ENCODE measurements at places on chromosomes 3 and 15.
A peak's percentile ranks its signal among the peaks of the same experiment; 100 is the strongest.

GRCh38 chr3:191254098-191254873 is 55.2 kb downstream of the OSTN start:
- no peak for DNase-seq

GRCh38 chr15:96750361-96750760 is 419.9 kb downstream of the NR2F2 start:
- DNase-seq, result no peak

DNA sequence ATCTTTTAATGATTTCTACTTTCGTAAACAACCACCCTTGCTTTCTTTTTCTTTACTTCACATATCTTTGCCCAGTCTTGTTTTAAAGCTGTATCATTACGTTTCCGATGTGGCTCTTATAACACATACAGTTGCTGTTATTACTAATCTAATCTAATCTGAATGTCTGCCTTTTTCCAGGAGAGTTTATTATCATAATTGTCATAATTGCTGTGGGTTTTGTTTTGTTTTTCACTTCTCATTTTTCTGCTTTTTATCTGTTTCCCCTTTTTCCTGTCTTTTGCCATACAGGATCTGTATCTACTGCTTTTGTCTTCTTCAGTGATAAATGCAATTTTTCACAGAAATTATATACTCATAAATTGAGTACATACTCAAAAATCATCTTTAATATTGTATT is 24.9 kb downstream of the HACL1 start:
- no peak for DNase-seq

DNA sequence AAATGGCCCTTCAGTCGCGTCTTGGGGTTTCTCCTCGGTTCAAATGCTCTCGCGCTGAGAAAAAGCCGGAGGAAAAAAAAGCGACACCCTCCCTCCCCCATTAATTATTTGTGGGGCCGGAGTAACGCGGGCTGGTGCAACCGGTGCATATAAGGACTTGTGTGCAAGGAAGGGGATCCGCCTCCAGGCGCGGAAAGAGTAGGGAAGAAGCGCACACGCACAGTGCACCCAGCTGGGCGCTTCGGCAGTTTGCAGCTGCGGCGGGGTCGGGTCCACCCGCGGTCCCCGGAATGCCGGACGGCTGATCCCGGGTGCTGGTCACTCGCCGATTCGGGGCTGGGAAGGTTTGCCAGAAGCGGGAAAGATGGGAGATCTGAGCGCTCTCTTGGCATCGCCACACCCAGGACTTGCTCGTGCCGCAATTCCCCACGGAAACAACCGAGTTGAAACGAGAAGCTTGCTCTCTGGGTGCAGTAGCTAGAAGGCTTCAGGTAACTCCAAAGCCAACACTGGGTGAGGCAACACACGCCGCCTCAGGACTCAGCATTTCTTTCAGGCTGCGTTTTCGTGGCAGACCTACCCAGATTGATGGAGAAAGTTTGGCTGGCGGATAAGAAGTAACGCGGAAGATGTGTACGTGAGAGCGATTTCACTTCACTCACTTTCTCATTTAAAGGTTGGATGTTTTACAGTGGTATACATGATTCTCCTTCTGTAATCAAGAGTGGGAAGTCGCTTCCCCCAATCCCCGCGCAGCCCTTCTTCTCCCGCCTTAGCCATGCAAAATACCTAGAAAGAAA is 720 bp upstream of the TNIK start:
- peak; percentile 79 for DNase-seq

GRCh38 chr3:43539321-43539720 is 82.5 kb downstream of the ANO10 start:
- DNase-seq, result no peak

- DNase-seq, result no peak
Observed at GRCh38 chr3:156837115-156837514, 11.0 kb downstream of the LEKR1 start.

- no peak for DNase-seq
Observed at GRCh38 chr3:54871867-54872266, 56.0 kb downstream of the LRTM1 start.

DNA sequence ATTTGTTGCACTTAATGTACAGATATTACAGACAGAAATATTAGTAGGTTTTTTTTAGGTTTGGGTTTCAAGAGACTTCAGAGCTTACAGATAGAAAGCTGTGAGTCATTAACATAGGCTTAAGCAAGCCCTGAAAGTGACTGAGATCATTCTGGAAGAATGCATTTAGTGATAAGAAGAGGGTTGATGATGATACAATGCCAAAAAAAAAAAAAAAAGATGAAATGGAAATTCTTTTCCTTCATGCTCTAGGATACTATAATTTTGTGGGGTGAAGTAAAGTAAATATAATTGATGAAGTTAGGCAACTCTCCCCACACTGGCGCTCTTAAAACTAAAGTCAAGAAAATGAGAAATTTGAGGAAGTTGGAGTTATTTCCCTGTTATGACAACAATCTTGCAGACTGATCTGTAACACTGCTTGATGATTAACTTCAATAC is 169.4 kb upstream of the ZNF385D start:
- no peak for DNase-seq

DNA sequence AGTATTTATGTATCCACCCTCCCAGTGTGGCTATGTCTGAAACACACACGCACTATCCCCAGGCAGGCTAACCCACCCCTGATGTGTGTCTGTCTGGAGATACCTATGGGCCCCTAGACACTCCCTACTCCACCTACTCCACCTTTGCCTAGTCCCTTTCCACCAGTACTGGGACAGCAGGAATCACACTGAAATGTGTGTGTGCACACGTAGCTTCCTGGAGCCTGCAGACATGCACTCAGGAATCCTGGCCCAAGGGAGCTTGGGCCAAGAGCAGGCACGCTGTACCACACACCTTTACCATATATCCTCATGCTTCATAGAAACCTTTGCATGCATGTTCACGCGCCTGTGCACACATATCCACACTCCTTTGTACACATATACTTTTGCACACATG is 6.9 kb upstream of the PTH1R start:
- no peak for DNase-seq

GRCh38 chr15:85974348-85974705 is 105.3 kb upstream of the AGBL1 start:
- DNase-seq, result no peak

- no peak for DNase-seq
Observed at GRCh38 chr3:195120267-195120601, 150.7 kb downstream of the XXYLT1 start.

DNA sequence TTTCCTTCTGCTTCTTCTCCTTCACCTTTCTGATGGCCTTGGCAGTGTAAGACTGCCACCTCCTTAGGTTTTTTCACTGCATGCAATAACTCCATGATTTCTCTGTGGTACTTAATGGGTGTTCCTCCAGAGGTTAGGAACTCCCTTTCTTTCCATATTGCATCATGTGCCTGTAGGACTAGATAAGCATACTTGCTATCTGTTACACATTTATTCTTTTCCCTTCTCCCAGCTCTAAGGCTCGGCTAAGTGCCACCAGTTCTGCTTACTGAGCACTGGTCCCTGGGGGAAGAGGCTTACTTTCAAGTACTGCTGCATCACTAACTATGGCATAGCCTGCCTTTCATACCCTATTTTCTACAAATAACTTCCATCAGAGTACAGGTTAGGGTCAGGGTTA is 351.8 kb downstream of the OTOL1 start:
- no peak for DNase-seq

GRCh38 chr15:51888593-51889195 is 59.2 kb downstream of the TMOD3 start:
- no peak for DNase-seq

DNA sequence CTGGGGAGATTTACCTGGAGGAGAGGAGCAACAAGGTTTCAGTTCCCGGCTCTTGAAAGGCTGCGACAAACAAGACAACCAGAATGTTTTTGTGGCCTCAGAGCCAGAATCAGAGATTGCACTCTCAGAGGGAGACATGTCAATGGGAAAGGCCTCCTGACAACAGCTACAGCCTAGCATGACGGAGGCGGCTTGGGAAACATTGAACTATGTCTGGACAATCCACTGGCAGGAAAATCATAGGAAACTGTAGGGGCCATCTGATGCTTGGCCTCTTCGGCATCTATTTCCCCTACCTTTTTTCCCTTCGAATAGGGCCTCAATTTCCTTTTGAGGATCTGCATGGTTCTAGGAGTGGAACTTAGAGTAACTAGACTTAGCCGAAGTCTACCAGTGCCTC is 13.2 kb upstream of the PTPN23 start:
- DNase-seq, result no peak

- no peak for DNase-seq
Observed at GRCh38 chr3:67521053-67521646, 133.3 kb downstream of the SUCLG2 start.

DNA sequence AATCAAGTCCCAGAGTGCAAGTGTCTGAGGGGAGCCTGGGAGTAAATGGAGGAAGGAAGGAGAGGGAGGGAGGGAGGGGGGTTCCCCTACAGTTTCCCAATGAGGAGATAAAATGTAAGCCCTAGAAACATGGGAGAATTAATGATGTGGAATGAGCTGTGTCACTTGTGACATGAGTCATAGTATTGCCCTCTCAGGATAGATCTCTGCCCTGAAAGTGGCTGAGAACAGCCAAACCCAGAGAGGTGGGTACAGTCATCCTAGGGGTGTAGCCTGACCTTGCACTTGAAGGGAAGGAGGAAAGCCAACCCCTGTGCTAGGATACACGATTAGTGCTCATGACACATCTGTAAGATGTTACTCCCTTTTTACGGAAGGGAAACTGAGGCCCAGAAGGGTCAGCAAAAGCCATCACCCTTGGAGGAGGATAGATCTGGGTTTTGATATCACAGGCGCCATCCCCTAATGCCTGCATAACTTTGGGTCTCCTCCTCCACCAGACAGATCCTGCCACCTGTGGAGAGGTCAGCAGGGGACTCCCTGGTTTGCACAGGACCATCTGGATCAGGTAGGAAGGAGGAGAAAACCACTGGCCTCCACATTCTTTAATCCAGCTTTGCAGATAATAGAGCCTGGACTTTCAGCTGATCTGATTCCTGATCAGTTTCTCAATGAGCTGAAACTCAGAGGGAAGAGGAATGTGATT is 23.1 kb upstream of the USP3 start:
- no peak for DNase-seq

DNA sequence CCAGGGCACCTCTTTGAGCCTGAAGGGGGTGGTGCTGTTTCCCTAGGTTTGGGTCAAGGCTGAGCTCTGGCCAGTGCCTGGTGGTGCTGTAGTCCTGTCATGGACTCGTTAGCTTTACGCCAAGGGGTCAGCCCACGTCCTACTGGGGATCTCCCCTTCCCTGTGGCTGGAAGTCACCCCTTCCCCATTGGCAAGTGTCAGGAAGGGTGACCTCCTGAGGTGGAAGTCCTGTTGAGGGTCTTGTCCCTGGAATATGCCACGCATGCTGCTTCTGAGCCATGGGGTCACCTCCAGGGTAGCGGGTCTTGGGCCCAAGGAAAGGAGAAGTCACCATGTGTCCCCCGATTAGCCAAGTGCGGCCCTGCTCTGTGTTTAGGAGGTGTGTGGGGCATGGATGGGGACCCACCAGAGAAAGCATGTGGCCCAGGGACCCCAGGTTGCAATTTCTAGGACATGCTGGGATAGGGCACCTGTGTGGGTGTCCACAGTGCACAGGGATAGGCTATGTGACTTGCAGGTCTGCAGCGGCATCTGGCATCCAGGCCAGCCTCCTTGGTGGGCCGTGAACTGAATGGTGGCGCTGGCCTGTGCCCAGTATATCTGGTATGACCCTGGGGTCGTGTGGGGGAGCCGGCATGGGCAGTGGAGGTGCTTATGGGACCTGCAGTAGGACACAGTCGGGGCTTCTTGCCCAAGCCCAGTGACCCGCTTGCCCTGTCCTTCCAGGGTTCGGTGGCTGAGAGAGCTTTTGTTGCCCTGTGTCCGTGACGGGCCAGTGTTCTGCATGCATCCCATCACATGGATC is 226.7 kb downstream of the SNRPN start:
- DNase-seq, result no peak

DNA sequence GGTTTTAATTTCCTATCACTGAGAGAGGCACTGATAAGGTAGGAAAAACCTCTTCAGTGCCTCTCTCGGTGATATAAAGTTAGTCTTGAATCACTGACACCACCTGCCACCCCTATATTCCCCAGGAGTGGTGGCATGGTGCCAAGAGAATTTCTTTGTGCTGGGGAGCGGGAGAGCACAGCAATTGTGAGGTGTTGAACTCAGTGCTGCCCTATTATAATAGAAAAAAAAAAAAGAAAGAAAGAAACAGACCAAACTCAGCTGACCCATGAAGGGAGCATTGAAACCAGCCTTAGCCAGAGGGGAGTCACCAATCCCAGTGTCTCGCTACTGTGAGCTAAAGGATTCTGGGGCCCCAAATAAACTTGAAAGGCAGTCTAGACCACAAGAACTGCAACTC is 201.4 kb upstream of the STT3B start:
- DNase-seq, result peak; percentile 1

- no peak for DNase-seq
Observed at GRCh38 chr15:57649138-57649537, 57.4 kb upstream of the POLR2M start.

DNA sequence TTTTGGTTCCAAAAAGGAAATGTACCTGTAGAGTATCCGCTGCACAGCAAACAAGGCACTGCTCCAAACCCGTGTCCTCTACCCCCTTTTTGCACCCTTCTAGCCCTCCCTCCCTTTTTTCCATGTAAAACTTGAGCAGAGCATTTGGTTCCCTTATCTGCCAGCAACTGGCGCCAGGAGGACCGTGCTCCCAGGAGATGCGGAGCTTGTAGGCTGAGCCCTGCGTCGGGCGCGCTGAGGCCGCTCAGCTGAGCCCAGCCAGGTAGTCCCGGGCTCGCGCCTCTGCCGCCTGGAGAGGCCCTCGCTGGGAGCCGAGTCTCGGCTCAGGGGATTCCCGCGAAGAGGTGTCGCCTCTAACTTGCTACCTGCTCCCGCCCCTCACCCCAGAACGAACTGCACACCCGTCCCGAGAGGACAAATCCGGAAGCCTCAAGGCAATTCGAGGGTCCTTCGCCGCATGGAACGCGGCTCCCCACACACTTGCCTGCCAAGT is 575 bp downstream of the TRPM7 start:
- no peak for DNase-seq

DNA sequence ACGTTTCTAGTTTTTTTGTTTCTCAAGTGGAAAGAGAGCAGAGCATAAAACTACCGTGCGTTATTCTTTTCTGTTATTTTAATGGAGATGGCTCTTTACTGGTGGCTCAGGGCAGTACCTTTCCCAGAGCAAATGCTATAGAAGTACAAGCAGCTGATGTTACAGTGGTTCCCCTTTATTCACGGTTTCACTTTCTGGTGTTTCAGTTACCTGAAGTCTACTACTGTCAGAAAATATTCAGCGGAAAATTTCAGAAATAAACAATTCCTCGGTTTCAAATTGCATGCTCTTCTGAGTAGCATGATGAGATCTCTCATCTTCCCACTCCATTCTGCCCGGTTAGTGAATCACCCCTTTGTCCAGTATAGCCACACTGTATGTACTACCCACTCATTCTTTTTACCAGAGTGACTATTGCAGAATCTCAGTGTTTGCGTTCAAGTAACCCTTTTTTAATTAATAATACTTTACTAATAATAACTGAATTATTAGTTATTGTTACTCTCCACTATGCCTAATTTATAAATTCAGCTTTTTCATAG is 597.5 kb upstream of the ROBO2 start:
- DNase-seq, result no peak

GRCh38 chr3:48039487-48040190 is 23.4 kb upstream of the MAP4 start:
- DNase-seq, result no peak

- DNase-seq, result no peak
Observed at GRCh38 chr3:115062412-115062956, 84.6 kb downstream of the ZBTB20 start.

GRCh38 chr15:98901434-98902072 is 106.0 kb downstream of the PGPEP1L start:
- DNase-seq, result no peak

- no peak for DNase-seq
Observed at GRCh38 chr3:177262396-177262795, 65.1 kb upstream of the TBL1XR1 start.

GRCh38 chr3:43286841-43287499 is 630 bp downstream of the SNRK start:
- no peak for DNase-seq

Measured in NCI-H510A treated with DMSO at 0.1 percent for 48 hours (cell line).